A673 (cell line): ENCODE measurements at places on chromosomes 3 and 15. TPM values are rescaled to one million over a fixed set of nuclear protein-coding genes. Genes with fewer than 3 reads are reported as not detected.

The TMEM45A gene
- total RNA-seq: 3.4 and 5.0 TPM in 2 replicates

The PARP14 gene
- total RNA-seq: 22.8 and 25.9 TPM in 2 replicates

The PLA2G4D gene
- total RNA-seq: not detected in 2 replicates

The PRR20G gene
- not detected in 2 replicates for total RNA-seq

The MOBP gene
- 0.19 and 0.22 TPM in 2 replicates for total RNA-seq

The GATA2 gene
- 14.2 and 19.4 TPM in 2 replicates for total RNA-seq

The COMMD4 gene
- 109 and 126 TPM in 2 replicates for total RNA-seq

GRCh38 chr15:52136442-52136980 lies 23.9 kb upstream of the BCL2L10 start:
- no peaks in the 10 kb centered on the region for H3K27me3 ChIP-seq
- no peaks in the 10 kb centered on the region for H3K4me1 ChIP-seq
- no peak overlapping the region for H3K4me3 ChIP-seq

GRCh38 chr3:106678657-106679390 lies 698.4 kb upstream of the CCDC54 start:
- no peak overlapping the region for H3K4me3 ChIP-seq
- DNase-seq: no peak
- no peaks in the 10 kb centered on the region for H3K27me3 ChIP-seq
- no peaks in the 10 kb centered on the region for H3K4me1 ChIP-seq
- no peak overlapping the region for H3K27ac ChIP-seq

DNA sequence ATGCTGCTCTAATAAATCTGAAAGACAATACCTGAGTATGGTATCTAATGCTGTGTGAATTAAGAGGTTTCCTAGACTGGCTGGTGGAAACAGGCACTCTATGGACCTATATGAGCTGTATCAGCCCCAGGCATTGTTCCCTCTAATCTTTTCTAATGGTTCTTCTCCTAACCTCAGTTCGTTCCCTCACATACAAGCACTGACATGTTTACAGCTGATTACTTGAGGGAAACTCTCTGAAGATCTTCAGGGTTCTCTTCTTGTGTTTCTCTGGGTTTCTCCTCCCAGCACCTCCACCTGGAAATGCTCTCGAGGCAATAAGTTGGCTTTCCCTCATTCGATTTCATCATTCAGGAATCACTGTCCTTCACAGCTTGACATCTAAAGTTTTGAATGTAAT lies 52.9 kb downstream of the KLF15 start:
- no peaks in the 10 kb centered on the region for H3K4me1 ChIP-seq
- DNase-seq: no peak
- no peak overlapping the region for H3K4me3 ChIP-seq
- no peak overlapping the region for H3K27ac ChIP-seq

GRCh38 chr15:72271221-72271620 lies 1.1 kb downstream of the PARP6 start:
- H3K27me3 ChIP-seq: no peaks in the 10 kb centered on the region
- H3K4me3 ChIP-seq: peak overlapping the region; percentile 93
- peaks cover 32% of the 10 kb centered on the region for H3K36me3 ChIP-seq
- no peak for DNase-seq
- H3K27ac ChIP-seq: no peak overlapping the region
- peaks cover 13% of the 10 kb centered on the region for H3K4me1 ChIP-seq

GRCh38 chr3:105093371-105094252 lies 273.1 kb upstream of the ALCAM start:
- H3K27me3 ChIP-seq: no peaks in the 10 kb centered on the region
- no peak for DNase-seq
- no peaks in the 10 kb centered on the region for H3K4me1 ChIP-seq
- H3K36me3 ChIP-seq: no peaks in the 10 kb centered on the region
- no peak overlapping the region for H3K27ac ChIP-seq

DNA sequence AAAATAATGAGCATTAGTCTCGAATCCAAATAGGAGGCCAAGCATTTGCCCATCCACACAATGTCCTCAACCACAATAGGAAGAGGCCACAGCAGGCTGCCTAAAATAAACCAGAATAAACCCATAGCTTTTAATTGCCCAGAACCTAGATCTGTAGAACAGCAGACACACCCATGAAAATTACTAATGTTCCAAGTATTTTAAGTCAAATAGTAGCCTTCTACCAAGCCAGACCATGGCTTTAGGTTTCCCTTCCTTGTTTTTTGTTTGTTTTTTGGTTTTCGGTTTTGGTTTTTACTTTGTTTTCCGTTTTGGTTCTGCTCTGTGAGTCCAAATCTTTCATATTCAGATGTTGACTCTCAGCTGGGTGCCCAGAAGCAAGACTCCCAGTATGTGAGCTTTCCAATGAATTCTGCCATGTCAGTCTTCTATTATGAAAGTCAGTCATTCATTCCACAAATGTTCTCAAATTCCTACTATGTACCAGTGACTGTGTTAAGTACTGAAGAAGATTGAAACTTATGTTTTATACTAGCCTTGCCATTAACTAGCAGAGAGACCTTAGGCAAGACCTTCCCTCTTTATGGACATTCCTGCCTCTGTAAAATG lies 57.8 kb upstream of the BOC start:
- H3K4me1 ChIP-seq: peaks cover 17% of the 10 kb centered on the region
- DNase-seq: no peak
- no peaks in the 10 kb centered on the region for H3K27me3 ChIP-seq
- H3K36me3 ChIP-seq: no peaks in the 10 kb centered on the region

GRCh38 chr15:79093352-79093935 lies 2.9 kb upstream of the RASGRF1 start:
- H3K27me3 ChIP-seq: peaks cover 95% of the 10 kb centered on the region
- no peaks in the 10 kb centered on the region for H3K36me3 ChIP-seq
- H3K4me1 ChIP-seq: peaks cover 5% of the 10 kb centered on the region
- no peak overlapping the region for H3K4me3 ChIP-seq
- no peak for DNase-seq

- no peaks in the 10 kb centered on the region for H3K4me1 ChIP-seq
- no peak for DNase-seq
- no peak overlapping the region for H3K27ac ChIP-seq
- H3K4me3 ChIP-seq: no peak overlapping the region
- H3K27me3 ChIP-seq: no peaks in the 10 kb centered on the region
Measured at GRCh38 chr15:44328135-44328534, 39.6 kb downstream of the GOLM2 start.

DNA sequence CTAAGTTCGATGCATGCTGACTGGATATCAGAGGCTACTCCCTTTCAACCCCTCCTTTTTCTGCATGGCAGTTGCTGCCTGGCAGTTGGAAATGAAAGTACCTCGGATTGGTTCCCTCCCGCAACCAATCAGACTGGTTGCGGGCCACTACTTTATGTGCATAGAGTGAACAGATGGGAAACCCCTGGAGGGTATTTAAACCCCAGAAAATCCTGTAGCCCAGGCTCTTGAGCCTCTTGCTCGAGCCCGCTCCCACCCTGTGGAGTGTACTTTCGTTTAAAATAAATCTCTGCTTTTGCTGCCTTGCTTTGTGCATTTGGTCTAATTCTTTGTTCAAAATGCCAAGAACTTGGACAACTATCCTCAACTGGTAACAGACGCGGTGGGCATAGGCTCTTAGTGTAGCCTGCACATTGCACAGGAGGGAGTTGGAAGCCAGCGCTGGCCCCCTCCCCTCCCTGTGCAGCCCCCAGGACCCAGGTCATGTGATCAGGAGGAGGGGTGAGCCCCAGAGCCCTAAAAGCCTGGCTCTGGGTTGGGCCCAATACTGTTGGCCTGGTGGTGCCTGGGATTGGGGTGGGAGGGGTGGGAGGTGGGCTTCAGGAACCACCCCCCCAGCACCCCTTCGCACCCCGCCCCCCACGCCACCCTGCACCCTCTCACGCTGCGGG lies 26.8 kb downstream of the RHCG start:
- peaks cover 13% of the 10 kb centered on the region for H3K4me1 ChIP-seq
- DNase-seq: peak; percentile 37
- H3K4me3 ChIP-seq: no peak overlapping the region
- no peak overlapping the region for H3K27ac ChIP-seq
